Heart left ventricle (tissue), 16 donors: ENCODE measurements at places on chromosomes 11 and 22.

DNA sequence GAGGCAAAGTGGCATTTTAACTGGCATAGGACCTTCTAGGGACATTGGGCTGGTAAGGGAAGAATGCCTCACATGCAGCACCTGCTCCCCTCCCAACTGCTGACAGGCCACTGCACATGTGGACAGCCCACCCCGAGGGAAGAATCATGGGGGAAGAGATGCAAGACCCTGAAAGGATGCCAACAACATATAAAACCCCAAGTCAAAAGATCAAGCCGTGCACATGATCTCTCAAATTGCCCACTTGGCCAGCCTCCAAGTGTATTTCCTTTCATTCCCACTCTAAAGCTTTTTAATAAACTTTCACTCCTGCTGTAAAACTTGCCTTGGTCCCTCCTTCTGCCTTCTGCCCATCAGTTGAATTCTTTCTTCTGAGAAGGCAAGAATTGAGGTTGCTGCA is 947.8 kb upstream of the CCDC90B start:
- H3K4me3 ChIP-seq = no peak overlapping the region
- H3K27me3 ChIP-seq = no peaks in the 10 kb centered on the region
- H3K27ac ChIP-seq = no peak overlapping the region

GRCh38 chr11:110362971-110363509 is 66.6 kb upstream of the RDX start:
- H3K27ac ChIP-seq = peak overlapping the region; percentile 41
- DNase-seq = no peak
- H3K27me3 ChIP-seq = no peaks in the 10 kb centered on the region
- H3K4me3 ChIP-seq = no peak overlapping the region
- H3K36me3 ChIP-seq = no peaks in the 10 kb centered on the region

DNA sequence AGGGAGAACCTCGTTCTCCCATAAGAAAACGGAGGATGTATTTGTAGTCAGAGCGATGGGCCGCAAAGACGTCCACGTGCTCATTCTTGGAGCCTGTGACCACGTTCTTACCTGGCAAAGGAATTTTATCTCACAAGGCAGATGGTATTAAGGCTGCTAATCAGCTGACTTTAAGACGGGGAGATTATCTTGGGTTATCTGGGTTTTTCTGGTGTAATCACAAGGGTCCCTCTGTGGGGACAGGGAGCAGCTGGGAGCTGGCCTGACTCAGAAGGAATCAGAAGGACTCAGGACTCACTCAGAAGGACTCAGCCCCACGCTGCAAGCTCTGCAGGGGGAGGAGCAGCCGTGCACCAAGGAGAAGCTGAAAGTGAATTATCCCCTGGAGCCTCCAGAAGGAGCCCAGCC is 7.5 kb upstream of the SIGIRR start:
- no peaks in the 10 kb centered on the region for H3K4me1 ChIP-seq
- no peak for DNase-seq
- no peak overlapping the region for H3K4me3 ChIP-seq

GRCh38 chr11:113723787-113724186 is 17.7 kb upstream of the TMPRSS5 start:
- no peaks in the 10 kb centered on the region for H3K4me1 ChIP-seq
- DNase-seq = no peak
- H3K27ac ChIP-seq = no peak overlapping the region
- no peaks in the 10 kb centered on the region for H3K36me3 ChIP-seq

- H3K4me3 ChIP-seq = no peak overlapping the region
- no peak for DNase-seq
- no peaks in the 10 kb centered on the region for H3K36me3 ChIP-seq
- H3K4me1 ChIP-seq = no peaks in the 10 kb centered on the region
- no peak overlapping the region for H3K27ac ChIP-seq
These were observed 35.4 kb upstream of the NRIP3 start for GRCh38 chr11:9039198-9039597.

DNA sequence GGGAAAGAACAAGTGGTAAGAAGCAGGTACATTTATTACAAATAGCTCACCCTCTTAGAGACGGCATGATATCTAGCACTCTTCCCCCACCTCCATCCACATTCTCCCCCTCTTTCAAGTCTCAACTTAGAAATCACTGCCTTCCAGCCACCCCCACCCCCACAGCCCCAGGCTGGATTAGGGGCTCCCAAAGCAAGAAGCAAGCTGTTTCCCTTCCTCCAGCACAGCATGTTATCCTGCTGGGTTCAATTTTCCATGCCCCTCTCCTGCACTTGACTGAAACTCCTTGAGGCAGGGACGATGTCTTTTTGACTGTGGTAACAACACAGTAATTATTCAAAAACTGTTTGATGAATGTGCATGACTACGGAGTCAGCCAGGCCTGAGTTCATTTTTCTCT is 350.7 kb downstream of the LARGE1 start:
- H3K36me3 ChIP-seq = no peaks in the 10 kb centered on the region
- H3K4me1 ChIP-seq = peaks cover 24% of the 10 kb centered on the region
- peak overlapping the region; percentile 21 for H3K27ac ChIP-seq
- no peak for DNase-seq

- peaks cover 77% of the 10 kb centered on the region for H3K4me1 ChIP-seq
- DNase-seq = no peak
- peak overlapping the region; percentile 31 for H3K4me3 ChIP-seq
- no peaks in the 10 kb centered on the region for H3K27me3 ChIP-seq
- peaks cover 10% of the 10 kb centered on the region for H3K36me3 ChIP-seq
These were observed 7.4 kb downstream of the EHD1 start for GRCh38 chr11:64870893-64871466.

DNA sequence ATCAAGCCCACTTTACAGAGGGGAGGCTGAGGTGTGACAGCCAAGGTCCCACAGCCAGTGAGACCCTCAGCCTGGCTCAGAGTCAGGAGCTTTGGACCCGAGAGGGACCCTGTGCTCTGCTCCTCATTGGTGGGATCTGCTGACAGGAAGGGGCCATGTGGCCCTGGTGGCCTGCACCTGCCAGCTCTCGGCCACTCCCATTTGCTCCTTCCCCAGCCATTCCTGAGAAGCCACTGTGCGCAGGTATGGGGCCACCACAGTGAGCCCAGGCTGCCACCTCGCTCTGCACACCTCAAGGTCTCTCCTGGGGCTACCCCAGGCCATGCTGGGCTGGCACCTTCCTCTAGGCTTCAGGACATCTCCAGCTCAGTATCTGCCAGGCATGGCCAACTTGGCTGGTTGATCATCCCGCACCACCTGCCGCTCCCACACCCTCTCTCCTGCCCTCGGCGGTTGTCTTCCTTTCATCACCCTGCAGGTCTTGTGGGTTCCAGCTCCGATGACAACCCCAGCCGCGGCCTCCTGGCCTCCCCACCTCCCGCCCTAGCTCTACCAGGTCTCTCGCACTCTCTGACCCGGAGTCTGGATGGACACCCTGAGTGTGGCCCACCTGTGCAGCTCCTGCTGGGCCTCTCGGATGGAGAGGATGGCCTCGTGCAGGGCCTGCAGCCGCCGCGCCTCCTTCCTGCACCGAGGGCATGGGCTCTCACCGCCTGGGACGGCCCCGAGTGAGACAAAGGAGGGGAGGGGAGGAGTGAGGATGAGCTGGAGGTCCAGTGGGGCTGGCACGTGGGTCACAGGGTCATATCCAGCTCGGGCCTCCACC is 32.2 kb upstream of the CARS1 start:
- H3K27me3 ChIP-seq = no peaks in the 10 kb centered on the region
- peaks cover 4% of the 10 kb centered on the region for H3K4me1 ChIP-seq
- H3K36me3 ChIP-seq = no peaks in the 10 kb centered on the region

GRCh38 chr11:73271936-73272679 is at the start of gene P2RY6:
Gene P2RY6, plus strand, starts transcription at chr11:73272338. Its CDS starts 24,181 bp downstream, at chr11:73296519.
- DNase-seq = peak; percentile 53
- no peaks in the 10 kb centered on the region for H3K36me3 ChIP-seq
- H3K4me3 ChIP-seq = no peak within 1 kb of the TSS
- no peaks in the 10 kb centered on the region for H3K27me3 ChIP-seq
- H3K4me1 ChIP-seq = peaks cover 15% of the 10 kb centered on the region
- peak within 1 kb of the TSS; percentile 82 for H3K27ac ChIP-seq

- H3K4me3 ChIP-seq = no peak overlapping the region
- H3K27me3 ChIP-seq = no peaks in the 10 kb centered on the region
- H3K27ac ChIP-seq = peak overlapping the region; percentile 75
- H3K36me3 ChIP-seq = peaks cover 87% of the 10 kb centered on the region
- DNase-seq = no peak
These were observed 104.7 kb downstream of the ETS1 start for GRCh38 chr11:128482512-128483191.

DNA sequence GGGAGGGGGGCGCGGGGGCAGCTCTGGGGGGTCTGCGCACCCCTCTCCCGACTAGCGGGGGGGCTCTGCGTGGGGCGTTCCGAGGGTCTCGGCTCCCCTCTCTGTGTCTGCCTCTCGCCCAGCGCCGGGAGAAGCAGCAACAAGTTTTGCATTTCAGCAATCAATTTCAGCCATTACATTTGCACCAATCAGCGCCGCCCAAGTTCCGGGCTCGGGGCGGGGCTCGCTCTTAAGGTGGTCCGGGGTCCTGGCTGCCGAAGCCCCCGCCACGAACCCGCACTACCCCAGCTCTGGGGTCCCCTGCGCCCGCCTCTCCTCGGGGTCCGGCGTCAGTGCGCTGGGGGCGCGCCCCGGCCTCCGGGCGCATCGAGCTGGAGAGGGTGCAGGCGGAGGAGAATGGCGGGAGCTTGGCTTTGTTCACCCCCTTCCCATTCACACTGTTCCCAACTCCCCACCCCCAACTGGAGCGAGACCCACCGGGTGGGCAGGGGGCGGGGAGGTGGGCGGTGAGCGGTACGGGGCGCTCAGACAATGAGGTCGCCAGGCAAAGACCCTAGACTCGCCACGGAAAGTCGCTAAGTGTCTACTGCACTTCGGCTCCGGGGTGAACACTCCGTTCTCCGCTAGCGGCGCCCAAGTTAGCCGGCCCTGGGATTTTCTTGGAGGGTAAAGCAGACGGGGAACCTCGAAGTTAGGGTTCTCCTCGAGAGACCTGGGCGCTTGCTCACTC is at the start of gene MN1:
MN1 (minus strand) TSS at position 141 of the 730 bp plus-strand sequence. CDS start 1,213 bp downstream, outside the sequence.
- no peaks in the 10 kb centered on the region for H3K36me3 ChIP-seq
- H3K4me1 ChIP-seq = peaks cover 38% of the 10 kb centered on the region

DNA sequence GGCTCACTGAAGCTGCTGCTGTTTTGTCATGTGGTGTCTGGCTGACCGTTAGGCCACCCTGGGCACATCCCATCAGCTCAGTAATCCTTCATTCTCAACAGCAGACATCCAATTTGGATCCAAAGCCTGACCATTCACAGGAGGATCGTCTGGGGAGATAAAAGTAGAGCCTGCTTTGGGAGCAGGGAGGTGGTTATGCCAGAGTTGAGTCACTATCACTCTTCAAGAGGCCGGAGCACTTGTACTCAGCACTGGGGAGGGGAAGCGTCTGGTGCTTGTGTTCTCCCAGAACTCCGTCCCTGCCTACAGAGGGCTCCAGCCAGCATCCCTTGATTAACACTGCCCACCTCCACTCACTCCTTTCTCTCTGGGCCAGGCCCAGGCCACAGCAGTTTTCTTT is 382.6 kb downstream of the OPCML start:
- no peaks in the 10 kb centered on the region for H3K4me1 ChIP-seq
- no peak for DNase-seq
- H3K36me3 ChIP-seq = no peaks in the 10 kb centered on the region
- H3K27ac ChIP-seq = no peak overlapping the region

GRCh38 chr22:37636186-37636948 is 3.1 kb upstream of the SH3BP1 start:
- peaks cover 53% of the 10 kb centered on the region for H3K4me1 ChIP-seq
- DNase-seq = no peak
- H3K27me3 ChIP-seq = no peaks in the 10 kb centered on the region
- H3K4me3 ChIP-seq = no peak overlapping the region
- H3K27ac ChIP-seq = peak overlapping the region; percentile 94

DNA sequence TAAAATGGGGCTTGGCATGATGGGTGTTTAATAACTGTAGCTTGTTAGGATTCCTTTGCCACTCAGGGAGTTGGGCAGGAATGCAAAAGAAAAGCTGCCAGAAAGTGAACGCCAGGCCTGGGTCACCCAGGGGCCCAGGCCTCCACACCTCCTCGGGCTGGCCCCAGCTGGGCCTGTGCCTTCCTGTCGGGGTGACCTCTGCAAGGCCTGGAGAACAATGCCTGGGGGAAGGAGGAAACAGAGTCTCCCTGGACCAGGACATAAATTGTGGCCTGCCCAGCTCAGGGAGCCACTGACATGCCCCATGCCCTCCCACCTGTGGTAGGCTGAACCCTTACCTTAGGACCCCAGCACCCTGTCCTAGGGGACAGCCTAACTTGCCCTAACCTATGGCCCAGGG is 21.9 kb downstream of the MN1 start:
- H3K27me3 ChIP-seq = no peaks in the 10 kb centered on the region
- peaks cover 84% of the 10 kb centered on the region for H3K4me1 ChIP-seq
- H3K36me3 ChIP-seq = no peaks in the 10 kb centered on the region
- no peak overlapping the region for H3K27ac ChIP-seq

GRCh38 chr11:13012056-13012661 is 3.0 kb downstream of the RASSF10 start:
- peaks cover 86% of the 10 kb centered on the region for H3K27me3 ChIP-seq
- no peak overlapping the region for H3K27ac ChIP-seq

- no peak overlapping the region for H3K27ac ChIP-seq
- H3K4me3 ChIP-seq = no peak overlapping the region
- no peak for DNase-seq
- H3K36me3 ChIP-seq = no peaks in the 10 kb centered on the region
- H3K27me3 ChIP-seq = no peaks in the 10 kb centered on the region
These were observed 205.0 kb upstream of the RAG2 start for GRCh38 chr11:36803084-36803483.

DNA sequence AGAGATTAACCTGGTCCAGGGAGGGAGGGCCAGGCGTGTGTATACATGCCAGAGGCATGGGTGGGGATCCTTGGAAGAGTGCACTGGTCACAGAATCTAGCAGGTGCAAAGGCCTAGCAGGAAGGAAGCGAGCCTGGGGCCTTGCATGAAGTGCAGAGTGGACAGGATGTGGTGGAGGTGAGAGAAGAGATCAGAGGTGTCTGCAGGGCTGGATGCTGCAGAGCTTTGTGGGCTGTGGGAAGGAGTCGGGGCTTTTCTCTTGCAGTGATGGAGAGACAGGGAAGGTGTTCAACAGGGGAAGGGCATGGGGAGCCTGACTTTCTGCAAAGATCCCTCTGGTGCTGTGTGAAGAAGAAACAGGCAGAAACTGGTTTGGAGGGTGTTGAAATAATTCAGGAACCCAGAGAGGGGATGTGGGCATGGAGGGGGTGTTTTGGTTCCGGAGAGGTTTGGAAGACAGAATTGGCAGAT is 2.5 kb upstream of the TPST2 start:
- peaks cover 43% of the 10 kb centered on the region for H3K4me1 ChIP-seq
- no peak for DNase-seq
- H3K27ac ChIP-seq = no peak overlapping the region
- no peaks in the 10 kb centered on the region for H3K27me3 ChIP-seq
- H3K36me3 ChIP-seq = no peaks in the 10 kb centered on the region

DNA sequence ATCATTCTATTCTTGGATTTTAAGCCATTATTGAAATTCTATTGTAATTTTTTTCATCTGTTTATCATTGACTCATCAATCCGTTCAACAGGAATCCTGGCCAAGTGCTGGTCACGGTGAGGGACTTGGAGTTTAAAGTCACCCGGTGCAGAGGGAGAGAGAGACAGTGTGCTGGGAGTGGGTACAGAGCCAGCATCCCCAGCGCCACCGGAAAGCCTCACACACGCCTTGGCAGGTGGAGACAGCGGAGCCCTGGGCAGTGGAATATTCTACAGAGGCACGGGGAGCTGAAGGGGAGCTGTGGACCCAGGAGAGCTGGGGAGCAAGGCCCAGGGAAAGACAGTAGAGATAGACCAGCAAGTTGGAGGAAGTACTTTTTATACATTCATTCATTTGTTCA is 787.6 kb downstream of the BRD1 start:
- H3K27ac ChIP-seq = no peak overlapping the region
- H3K36me3 ChIP-seq = no peaks in the 10 kb centered on the region
- DNase-seq = no peak
- H3K4me1 ChIP-seq = no peaks in the 10 kb centered on the region
